ENCODE measurements at places on chromosomes 4 and X.
A peak's percentile ranks its signal among the peaks of the same experiment; 100 is the strongest.

- DNase-seq, result no peak
Measured at GRCh38 chrX:154485150-154486051, 1.0 kb downstream of the UBL4A start.

GRCh38 chr4:153142700-153143438, 61.4 kb upstream of the TRIM2 start:
- DNase-seq, result peak; percentile 64

DNA sequence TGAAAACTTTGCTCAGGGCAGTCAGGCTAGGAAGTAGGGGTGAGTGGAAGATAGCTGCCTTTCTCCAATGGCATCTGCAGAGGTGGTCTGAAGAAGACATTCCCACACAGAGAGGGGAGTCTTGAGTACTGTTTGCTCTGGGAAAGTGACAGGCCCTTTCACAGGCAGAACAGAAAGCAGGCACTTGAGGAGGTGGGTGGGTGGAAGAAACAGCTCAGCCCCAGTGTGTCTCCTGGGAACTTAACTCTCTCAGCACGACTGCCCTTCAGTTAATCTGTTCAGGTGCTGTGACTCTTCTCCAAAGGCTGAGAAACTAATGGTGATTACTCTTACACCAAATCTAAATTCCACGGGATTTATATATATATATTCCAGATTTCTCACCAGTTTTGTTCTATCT, 28.3 kb downstream of the ENOPH1 start:
- DNase-seq, result no peak

- no peak for DNase-seq
Measured at GRCh38 chr4:145552181-145552822, 66.9 kb upstream of the MMAA start.

DNA sequence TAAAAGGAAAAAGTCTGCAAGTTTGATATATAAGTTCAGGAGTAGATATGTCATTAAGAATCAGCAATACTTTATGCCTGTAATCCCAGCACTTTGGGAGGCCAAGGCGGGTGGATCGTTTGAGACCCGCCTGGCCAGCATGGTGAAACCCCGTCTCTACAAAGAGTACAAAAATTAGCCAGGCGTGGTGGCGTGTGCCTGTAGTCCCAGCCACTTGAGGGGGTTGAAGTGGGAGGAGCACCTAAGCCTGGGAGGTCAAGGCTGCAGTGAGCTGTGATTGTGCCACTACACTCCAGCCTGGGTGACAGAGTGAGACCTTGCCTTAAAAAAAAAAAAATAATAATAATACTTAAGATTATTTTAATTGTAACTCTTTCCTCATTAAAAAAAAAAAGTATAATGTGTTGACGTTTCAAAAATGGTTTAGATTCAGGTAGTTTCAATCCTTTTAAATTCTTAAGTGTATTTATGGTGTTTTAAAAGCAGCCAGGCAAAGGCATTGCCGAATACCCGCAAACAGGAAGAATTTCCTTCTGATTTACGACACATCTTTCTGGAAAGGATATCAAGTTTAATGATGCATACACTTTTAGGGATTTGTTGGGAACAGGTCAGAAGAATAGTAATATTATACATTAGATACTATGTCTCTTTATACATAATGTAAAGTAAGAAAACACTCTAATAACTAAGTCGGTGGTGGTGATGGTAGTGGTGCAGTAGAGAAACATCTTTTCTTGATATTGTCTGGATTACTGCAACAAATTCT, 80.9 kb downstream of the KDM6A start:
- DNase-seq, result no peak

DNA sequence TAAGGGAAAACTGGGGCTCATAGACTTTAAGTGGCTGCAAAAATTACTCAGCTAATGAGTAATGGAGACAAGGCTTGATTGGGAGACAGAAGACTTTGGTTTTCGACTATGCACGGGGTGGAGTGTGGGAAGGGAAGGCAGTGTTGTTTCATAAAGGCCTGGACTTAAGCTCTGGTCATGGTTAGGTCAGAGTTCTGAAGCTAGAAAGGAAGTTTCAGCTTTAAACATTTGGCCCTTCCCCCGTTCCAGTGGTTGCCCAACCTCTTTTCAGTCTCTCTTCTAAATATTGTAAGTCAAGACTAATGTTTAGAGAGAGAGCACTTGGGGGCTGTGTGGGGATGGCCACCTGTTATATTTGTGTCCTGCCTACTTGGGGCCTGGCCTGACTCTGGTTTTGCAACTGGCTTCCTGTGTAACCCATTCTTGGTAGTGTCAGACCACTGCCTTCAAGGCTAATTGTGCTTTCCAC, 21.0 kb downstream of the MSN start:
- peak; percentile 74 for DNase-seq

- DNase-seq, result no peak
Measured at GRCh38 chr4:184766446-184766845, 32.5 kb upstream of the CENPU start.
